ENCODE measurements at places on chromosomes 3 and 15.

DNA sequence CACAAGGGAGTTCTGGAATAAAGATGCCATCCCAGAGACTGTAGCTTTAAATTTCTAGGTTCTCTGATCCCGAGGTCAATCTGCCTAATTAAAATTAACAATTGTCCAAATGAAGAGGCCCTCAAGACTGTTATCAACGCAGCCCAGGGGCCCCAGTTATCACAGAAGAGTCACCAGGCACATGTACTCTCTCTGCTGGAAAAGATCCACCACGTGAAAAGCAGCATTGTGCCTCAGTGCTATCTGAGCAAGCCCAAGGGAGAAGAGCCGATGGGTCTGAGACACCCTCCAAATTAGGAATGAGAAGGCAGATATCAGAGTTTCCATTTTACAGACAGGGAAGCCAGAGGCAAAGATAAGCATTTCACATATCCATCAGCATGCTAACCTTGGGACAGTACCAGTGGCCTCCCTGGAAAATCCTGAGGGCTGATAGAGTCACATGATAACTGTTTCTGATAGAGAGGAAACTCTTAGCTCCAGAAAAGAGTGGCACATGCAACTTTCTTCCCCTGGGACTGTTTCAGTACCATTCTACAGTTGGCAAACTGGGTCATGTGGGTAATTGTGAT, 55.5 kb downstream of the ITGB5 start:
- no peak for DNase-seq

- DNase-seq, result no peak
These were observed 19.6 kb upstream of the TASOR start for GRCh38 chr3:56702490-56703315.

- DNase-seq, result no peak
These were observed 52.7 kb upstream of the SPTSSB start for GRCh38 chr3:161423911-161424522.

GRCh38 chr15:80977627-80978036, 12.0 kb downstream of the MESD start:
- DNase-seq, result no peak

DNA sequence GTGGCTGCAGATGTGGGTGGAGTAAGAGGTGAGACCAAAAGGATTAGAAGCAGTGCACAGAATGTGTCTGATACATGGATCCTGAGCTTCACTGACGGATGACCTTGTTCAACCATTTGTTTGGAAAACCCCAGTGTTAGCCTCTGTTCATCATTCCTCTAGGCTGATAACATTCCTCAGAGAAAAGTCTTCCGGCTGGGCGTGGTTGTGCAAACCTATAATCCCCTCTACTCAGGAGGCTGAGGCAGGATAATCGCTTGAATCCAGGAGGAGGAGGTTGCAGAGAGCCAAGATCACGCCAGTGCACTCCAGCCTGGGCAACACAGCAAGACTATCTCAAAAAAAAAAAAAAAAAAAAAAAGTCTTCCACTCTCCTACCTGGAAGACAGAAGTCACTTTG, 23.1 kb upstream of the CHD2 start:
- no peak for DNase-seq

- DNase-seq, result no peak
These were observed 17.6 kb downstream of the GALK2 start for GRCh38 chr15:49187549-49188245.

- no peak for DNase-seq
These were observed 38.8 kb downstream of the PTPRG start for GRCh38 chr3:61600195-61600594.

- no peak for DNase-seq
These were observed 335.0 kb downstream of the GRM7 start for GRCh38 chr3:7195934-7196333.

- no peak for DNase-seq
These were observed 277.3 kb downstream of the UACA start for GRCh38 chr15:70486012-70486411.

GRCh38 chr3:168812234-168812633, 716.5 kb upstream of the GOLIM4 start:
- DNase-seq, result no peak

GRCh38 chr15:61777689-61778088, 282.6 kb downstream of the VPS13C start:
- DNase-seq, result no peak
